Activated CD8-positive, alpha-beta memory T cell treated with anti-CD3 and anti-CD28 coated beads for 1 hour (primary cell): ENCODE measurements at places on chromosomes 11 and 22.

DNA sequence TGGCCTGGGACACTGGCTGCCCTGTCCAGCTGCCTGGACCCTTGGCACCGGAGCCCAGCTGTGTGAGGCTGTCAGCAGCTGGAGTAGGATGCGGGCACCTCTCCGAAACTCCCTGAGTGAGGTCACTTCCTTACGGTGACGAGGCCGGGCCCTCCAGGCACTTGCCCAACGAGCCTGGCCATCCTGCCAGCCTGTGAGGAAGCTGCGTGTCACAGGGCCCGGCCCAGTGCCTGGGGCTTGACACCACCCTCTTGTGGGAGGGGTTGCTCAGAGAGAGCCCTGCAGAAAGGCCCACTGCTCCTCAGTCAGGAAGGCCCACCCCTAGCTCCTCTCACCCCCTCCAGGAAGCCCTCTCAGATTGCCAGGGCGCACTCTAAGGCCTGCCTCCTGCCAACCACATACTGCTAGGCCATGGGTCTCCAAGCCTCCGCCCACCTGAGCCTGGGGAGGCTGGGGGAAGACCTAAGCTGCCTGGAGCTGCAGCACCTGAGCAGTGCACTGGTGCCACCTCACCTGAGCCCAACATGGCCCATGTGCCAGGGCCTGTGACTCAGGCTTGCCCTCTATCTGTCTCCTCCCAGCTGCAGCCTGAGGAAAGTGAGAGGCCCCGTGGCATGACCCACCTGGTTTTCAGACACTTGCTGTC is 4.3 kb upstream of the PHLDA2 start:
- DNase-seq: no peak

GRCh38 chr11:72278905-72279304 is 34.9 kb upstream of the PHOX2A start:
- no peak for DNase-seq

DNA sequence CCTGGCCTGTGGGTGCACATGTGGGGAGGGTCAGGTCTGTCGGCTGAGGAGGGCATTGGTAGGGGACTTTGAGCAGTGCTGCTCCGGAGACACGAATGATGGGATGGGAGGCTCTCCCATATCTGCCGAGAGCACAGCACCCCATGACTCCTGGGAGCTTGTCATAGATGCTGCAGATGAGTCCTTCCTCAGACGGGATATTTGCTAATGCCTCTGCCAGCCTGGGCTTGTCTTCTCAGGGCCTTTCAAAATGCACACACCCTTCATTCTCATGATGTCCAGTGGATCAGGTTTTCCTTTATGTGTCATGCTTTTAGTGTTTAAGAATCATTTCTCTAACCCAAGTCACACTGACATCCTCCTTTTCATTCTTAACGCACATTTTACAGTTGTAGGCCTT is 8.1 kb upstream of the RNH1 start:
- DNase-seq: no peak

- no peak for DNase-seq
Measured at GRCh38 chr11:31826536-31827438, 15.7 kb upstream of the PAX6 start.

- DNase-seq: no peak
Measured at GRCh38 chr11:16856022-16856471, 117.6 kb downstream of the C11orf58 start.

DNA sequence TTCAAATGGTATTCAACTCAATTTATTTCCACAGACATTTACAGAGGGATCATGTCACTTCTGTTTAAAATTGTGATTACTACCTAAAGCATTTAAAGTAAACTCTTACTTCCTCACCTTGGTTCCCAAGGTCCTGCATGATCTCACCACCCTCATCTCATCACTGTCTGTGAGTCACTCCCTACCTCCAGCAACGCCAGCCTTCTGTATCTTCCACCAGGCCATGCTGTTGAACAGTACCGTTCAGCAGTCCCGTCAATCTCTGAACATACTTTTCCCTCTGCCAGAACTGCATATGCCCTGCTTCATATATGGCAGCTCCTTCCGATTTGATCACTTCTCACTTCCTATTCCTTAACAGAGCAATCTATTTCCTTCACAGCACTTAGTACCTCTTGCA is 2.0 kb downstream of the FBXO3 start:
- DNase-seq: no peak

GRCh38 chr11:69055598-69056516 is 7.1 kb downstream of the TPCN2 start:
- DNase-seq: no peak

- DNase-seq: no peak
Measured at GRCh38 chr11:95506777-95507176, 275.8 kb upstream of the SESN3 start.

- no peak for DNase-seq
Measured at GRCh38 chr11:96050435-96051182, 126.7 kb upstream of the MTMR2 start.

GRCh38 chr22:48085901-48086645 is 1323.6 kb downstream of the TBC1D22A start:
- DNase-seq: no peak

GRCh38 chr11:77102246-77103210 is at the start of gene OMP:
TSS of gene OMP (plus strand) at chr11:77102840. CDS start at chr11:77102840, 0 bp downstream.
- DNase-seq: no peak

DNA sequence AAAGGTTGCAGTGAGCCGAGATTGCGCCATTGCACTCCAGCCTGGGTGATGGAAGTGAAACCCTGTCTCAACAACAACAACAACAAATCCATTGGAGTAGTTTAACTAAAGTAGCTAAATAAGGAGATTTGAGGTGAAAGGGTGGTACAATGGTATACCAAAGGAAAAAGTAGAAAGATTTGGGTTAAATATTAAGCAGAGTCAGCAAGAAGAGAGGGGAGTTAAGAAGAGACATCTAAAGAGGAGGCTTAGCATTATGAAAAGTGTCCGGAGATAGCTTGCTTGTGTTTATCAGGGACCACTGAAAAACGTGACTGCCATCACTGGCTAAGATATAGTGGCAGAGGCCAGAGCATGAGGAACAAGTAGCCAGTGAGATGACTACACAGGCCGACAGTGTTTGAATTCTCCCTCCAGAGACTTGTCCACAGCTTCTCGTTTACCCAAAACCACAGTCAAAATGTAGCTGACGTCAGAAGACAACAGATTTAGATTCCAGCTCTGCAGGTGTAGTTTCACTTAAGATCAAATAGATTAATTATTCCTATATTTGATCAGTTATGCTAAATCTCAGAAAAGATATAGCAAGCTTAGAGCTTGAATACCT is 32.6 kb upstream of the GRK2 start:
- no peak for DNase-seq

- DNase-seq: no peak
Measured at GRCh38 chr11:101705972-101706371, 122.2 kb upstream of the TRPC6 start.

- DNase-seq: no peak
Measured at GRCh38 chr11:116890193-116890592, 52.8 kb upstream of the APOA1 start.

DNA sequence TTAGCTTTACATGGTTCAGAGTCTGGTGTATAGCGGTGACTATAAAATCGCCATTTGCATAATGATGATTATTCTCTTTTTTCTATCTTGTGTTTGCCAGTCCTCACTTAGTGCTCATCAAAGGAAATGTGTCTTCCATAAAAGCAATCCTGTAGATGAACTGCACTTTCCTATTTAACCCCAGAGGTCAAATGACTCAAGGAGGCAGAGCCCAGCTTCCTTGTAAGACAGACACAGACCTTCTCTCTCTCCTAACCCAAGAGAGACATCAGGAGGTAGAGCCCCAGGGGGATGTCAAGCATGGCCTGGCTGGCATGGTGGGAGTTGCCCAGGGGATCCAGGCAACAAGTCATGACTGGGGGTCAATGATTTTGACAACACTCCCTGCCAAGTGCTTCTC is 46.9 kb upstream of the CRTAM start:
- no peak for DNase-seq

- no peak for DNase-seq
Measured at GRCh38 chr11:131644204-131644795, 273.9 kb downstream of the NTM start.

- no peak for DNase-seq
Measured at GRCh38 chr11:19433791-19434190, 193.0 kb upstream of the E2F8 start.

GRCh38 chr22:19260194-19260593 is 31.3 kb downstream of the CLTCL1 start:
- no peak for DNase-seq

DNA sequence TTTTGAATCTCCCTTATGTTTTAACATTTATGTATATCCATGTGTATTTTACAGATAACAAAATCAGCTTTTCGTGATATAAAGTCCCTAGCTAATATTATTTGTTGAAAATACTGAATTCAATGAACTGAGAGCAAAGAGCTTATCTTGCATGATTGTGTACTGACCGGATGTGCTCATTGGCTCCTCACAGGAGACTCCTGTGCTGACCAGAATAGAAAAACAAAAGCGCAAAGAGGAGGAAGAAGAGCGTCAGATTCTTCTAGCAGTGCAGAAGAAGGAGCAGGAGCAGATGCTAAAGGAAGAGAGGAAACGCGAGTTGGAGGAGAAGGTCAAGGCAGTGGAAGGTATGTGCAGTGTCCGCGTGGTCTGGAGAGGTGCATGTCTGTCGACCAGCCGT is 39.4 kb upstream of the SLC25A18 start:
- no peak for DNase-seq

DNA sequence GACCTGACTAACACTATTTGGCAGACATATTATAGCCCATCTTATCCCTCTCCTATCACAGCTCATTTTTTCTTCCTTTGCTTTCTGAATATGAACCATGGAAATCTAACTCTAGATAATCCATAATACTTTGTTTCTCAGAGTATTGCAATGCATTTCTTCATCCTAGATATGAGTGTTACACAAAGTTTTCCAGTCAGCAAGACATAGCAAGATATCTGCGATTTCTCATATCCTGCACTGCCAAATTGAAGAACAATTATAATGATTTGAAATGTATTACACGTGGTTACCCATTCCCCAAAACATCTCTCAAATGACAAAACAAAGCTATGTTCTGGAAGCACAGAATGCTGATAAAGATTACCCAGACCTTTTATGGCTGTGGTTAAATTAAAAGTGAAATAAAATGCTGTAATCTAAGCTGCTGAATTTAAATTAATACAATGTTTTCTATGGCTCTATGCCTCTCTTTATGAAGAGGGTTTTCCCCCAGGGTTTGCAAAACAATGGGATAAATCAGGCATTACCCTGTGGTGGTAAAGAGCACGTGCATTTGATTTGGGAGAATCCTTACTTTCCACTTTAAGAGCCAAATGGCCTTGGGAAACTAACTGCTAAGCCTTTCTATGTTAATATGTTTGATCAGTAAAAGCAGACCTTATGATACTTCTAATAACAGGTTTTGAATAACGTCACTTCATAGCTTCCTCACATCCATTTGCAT is 1291.0 kb upstream of the CNTN5 start:
- DNase-seq: no peak

- no peak for DNase-seq
Measured at GRCh38 chr11:72764503-72764902, 12.3 kb upstream of the ARAP1 start.

GRCh38 chr22:40263191-40263590 is 83.1 kb upstream of the ADSL start:
- no peak for DNase-seq

DNA sequence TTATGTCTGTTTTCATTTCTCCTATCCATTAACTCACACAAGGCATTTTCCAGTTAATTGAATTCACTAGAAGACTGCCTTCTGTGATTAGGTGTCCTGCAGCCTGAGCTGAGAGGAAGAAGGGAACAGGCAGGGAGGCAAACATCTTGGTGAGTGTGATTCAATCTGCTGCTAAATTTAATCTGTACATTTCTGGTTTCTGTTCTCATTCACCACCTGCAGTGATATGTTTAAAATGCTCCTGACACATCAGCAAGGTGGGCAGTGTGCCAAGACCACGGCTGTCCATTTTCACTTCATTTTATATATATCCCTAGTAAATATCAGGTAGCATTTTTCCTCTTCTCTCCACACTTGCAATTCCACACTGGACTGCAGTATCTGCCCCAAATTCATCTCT is 416.5 kb downstream of the TMEM135 start:
- no peak for DNase-seq

DNA sequence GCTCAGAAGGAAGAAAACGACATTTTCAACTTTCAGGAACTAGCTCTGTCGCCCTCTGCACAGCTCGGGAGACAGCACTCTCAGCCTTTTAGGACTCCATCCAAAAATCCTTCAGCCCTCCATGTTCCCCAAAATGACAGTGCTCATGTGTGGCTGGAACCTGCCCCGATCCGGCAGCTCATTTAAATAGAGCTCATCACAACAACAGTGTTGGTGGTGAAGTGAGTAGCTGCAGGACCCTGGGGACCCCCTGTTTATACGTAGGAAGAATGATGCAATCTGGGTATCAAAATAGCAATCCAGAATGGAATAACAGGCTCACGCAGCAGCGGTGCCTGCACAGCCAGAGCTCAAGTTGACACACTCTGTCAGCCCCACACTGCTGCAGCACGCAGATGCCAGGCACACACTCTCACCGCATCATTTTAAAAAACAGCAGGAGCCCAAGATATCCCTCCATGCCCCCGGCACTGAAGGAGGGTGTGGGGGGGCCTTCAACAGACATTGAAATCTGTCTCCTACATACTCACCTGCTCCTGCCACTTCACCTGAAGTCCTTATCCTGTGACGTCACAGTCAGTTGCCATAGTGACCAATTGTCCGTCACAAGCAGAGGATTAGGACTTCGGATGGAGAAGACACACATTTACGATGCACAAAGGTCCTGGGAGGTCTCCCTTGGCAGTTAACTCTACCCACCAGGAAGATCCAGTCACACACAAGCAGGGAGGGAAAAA is 24.0 kb downstream of the TRIM66 start:
- DNase-seq: no peak

GRCh38 chr11:93548679-93549319 is 5.6 kb upstream of the SMCO4 start:
- no peak for DNase-seq

DNA sequence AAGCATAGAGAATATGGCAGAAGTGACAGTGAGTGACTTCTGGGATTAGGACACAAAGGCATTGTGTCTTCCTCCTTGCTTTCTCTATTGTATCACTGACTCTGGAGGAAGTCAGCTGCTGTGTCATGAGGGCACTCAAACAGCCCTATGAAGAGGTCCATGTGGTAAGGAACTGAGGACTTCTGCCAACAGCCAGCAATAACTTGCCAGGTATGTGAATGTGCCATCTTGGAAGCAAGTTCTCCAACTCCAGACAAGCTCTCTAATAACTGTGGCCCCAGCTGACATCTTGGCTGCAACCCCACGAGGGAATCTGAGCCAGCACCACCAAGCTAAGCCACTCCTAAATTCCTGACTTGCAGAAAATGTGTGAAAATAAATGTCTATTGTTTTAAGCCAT is 83.6 kb upstream of the ZBED5 start:
- DNase-seq: no peak

- DNase-seq: no peak
Measured at GRCh38 chr11:111582163-111582562, 20.1 kb upstream of the SIK2 start.

GRCh38 chr11:126544108-126545056 is 188.9 kb downstream of the ST3GAL4 start:
- DNase-seq: no peak

- DNase-seq: no peak
Measured at GRCh38 chr11:46555267-46556054, 38.4 kb downstream of the AMBRA1 start.
